ENCODE measurements at places on chromosomes 7 and 10.

DNA sequence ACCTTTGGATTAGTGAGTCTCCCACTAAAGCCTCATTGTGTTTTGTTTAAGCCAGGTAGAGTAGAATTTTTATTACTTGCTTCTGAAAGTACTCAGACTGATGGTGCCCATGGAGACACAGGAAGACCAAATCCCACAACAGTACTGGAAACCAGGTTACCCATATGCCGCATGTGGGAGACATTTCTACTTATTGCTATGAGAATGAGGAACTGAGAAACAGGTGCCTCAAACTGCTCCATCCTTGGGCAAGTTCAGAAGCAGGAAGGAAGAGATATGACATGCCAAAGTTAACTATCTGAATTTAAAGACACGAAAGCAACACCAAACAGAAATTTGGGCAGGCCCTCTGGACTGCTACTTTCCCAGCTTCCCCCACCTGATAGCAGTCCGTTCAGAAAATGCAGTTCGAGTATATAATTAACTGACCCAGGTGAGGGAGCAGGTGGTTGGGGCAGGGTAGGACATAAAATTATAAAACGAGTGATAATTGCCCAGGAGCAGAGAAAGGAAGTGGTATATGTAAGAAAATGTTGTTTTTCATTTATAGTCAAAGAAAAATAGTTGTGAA, 382.3 kb upstream of the MTPN start:
- DNase-seq: no peak

GRCh38 chr10:131046194-131046593, 265.3 kb downstream of the TCERG1L start:
- DNase-seq: no peak

DNA sequence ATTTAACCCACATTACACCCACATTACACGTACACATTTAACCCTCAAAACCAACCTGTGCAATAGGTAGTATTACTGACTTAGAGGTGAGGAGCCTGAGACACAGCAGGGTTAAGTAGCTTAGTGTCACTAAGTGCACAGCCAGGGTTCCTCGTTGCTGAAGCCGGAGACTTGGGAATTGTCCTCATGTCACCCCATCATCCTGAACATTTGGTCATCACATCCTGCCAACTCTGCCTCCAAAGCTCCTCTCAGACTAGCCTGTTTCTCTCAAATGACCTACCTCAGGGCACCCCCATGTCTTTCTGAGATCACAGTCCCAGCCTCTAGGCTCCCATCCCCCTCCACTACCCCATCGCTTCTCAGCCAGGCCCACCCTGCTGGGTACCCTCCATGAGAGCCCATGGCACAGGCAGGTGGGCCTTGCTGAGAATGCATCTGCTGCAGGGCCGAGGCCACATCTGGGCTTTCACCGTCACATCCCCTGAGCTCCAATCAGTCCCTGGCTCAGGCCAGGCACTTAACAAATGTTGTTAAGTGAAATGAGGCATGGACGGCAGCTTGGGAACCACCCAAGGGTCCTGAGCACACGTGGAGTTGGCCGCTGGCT, 21.1 kb upstream of the PCBD1 start:
- no peak for DNase-seq

GRCh38 chr10:14645239-14645960, 129.3 kb downstream of the FAM107B start:
- DNase-seq: no peak

DNA sequence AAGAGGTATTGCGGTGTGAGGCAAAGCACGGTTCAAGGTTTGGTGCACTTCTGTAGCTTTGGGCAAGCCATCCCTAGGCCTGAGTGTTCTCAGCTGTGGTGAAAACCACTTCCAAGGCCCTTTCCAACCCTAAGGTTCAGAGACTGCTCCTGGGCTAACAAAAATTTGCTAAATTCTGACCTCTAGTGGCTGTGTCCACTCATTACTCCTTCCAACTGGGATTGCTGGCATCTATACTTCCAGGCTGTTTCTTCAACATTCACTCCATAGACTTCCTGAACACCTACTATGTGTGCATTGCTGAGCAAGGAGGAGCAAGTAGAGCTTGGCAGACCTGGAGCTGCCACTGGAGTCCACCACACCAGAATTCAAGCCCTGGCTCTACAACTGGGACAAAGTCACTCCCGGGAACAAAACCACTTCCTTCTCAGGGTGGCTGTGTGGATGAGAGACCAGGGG, 29.3 kb upstream of the SH3PXD2A start:
- DNase-seq: peak; percentile 58

DNA sequence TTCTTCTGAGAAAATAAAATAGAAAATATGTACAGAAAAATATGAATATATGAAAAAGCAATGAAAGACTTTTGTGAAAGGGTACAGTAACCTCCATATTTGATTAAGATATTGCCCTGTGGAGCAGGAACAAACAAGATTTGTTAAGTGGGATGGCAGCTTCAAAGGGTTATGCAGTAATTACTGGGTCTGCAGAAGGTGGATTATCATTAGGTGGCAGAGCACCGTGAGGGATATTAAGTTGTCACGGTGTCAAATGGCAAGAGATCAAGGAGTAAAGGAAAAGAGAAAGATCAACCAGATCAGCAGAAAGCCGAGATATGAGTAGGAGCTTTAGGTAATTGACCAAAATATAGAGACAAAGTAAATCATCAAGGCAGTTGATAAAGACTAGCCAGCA, 44.1 kb downstream of the DGKB start:
- DNase-seq: no peak

DNA sequence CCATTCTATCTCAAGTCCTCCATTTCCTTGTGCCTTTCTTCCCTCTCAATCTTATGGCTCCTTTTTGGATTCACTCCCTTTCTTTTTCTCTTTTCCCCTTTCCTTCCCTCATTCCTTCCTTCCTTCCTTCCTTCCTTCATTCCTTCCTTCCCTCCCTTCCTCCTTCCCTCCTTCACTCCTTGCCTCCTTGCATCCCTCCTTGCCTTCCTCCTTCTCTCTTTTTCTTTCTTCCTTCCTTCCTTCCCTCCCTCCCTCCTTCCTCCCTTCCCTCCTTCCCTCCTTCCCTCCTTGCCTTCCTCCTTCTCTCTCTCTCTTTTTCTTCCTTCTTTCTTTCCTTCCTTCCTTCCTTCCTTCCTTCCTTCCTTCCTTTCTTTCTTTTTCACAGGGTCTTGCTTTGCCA, 120.1 kb downstream of the SAMD9 start:
- no peak for DNase-seq

DNA sequence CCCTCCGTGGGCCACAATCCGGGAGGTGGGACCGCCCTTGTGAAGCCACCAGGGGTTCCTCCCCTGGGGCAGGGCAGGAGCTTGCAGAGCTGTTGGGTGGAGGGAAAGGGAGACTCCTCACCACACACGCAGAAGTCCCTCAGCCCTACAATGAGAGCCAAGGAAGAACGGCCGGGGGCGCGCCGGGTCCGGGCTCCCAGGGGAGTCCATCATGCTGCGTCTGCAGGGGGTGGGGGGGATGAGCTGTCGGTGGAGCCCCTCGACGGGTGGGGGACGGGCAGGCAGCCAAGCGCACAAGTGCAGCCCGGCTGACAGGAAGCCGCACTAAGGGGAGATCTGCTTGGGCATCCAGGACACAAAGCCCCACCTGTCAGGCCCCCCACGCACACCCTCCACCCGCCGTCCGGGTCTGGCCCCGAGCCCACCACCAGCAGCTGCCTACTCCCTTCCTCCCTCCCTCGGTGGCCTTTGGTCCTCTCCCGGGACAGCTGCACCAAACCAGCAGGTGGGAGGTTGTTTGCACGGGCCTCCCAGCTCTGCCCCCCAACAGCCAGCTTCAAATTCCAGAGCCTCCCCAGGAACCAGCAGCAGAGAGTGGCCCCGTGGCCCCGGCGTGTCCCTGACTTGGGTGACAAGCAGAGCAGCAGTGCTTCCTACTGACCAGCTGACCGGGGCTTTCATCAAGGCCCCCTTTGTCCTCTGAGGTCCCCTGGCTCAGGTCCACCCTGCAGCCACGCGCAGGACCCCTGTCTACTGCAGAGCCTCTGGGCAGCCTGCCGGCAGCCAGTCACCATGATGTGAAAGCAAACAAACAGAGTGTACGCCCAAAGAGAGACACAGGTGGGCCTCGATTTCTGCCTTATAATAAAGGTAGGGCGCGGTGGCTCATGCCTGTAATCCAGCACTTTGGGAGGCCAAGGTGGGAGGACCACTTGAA, 50.3 kb downstream of the HIP1 start:
- DNase-seq: peak; percentile 24

DNA sequence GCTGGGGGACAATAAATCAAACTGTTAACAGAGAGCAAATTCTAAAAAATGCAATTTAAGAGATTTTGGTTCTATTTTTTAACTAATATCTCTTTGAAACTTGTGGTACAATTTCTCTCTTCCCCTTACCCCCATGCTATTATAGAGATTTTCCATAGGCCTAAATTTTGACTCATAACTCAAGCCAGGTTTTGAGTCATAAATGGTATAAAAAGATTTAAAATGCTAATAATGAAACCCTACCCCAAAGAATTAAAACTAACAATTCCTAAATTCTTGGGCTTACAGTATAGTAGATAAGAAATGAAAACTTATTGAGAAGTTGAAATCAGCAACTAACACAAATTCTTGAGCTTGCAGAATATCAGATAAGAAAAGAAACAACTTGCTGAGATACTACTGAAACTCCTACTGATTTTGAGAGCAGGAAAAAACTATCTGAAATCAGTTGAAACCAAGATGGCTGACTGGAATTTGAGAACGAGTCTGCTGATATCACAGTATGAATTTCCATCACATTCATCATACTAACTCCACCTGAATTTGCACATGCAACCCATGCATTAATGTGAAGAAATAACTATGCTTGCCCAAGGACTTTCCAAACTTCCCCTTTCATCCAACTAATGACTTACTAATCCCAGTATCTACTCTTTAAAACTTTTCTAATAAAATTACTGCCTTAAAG, 36.3 kb downstream of the POT1 start:
- no peak for DNase-seq

GRCh38 chr7:17274551-17275245, 23.8 kb upstream of the AHR start:
- DNase-seq: no peak

DNA sequence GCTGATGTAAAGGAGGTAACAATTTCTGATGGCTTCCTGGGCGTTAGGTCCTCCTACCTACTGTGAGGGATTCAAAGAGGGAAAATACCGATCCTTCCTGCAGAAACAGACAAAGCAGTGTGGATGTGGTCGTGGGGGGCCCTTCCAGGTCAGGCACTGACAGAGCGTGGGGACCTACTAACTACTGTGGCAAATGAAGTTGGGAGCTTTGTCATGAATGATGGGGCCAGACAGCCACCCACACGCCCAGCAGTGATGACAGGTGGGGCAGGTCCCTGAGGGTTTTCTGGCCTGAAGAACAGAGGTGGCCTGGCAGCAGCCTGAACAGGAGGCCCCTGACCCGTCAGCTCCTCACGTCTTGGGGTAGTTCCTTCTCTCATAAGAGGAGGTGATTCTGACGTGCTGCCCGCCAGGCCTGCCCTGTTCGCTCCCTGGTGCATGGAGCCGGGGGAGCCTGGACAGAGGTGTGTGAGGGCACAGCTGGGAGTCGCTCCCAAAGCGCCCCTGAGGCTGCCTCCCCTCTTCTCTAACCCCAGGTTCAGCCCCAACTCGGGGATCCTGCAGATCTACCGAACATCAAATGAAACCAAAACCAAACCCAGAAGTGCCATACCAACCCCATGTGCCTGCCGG, 4.2 kb downstream of the ATP6V0E2 start:
- no peak for DNase-seq

DNA sequence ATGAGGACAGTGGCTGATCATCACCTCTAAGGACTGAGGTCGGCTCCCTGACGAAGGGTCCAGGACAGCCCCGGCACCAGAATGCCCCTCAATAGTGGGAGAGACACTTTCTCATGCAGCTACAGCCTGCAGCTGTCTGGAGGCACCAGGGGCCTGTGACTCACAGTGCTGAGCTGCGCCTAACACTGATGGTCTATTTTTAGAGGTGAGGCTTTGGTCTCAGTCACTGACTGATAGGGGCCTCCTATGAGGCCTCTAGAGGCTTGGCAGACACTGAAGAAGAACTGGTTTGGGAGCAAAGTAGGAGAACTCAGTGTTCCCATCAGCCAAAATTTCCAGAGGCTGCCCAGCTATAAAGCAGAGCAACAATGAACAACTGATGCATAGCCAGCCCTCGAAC, 130.1 kb downstream of the COBL start:
- no peak for DNase-seq

GRCh38 chr7:98251231-98251600, 816 bp downstream of the TECPR1 start:
- DNase-seq: no peak

DNA sequence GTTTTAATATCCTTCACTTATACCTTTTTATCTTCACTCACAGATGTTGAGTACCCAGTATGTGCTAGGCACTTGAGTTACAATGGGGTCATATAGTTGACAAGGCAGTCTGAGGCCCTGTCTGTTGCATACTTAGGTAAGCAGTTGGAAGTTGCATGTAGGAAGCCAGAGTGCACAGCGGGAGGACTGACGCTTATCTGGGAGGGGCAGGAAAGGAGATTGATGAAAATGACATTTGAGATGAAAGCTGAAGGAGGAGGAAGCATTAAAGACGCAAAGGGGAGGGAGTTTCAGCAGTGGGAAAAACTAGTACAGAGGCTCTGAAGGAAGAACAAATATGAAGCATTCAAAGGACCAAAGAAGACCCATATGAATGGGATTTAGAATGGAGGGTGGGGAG, 266.2 kb downstream of the HTR7 start:
- no peak for DNase-seq

DNA sequence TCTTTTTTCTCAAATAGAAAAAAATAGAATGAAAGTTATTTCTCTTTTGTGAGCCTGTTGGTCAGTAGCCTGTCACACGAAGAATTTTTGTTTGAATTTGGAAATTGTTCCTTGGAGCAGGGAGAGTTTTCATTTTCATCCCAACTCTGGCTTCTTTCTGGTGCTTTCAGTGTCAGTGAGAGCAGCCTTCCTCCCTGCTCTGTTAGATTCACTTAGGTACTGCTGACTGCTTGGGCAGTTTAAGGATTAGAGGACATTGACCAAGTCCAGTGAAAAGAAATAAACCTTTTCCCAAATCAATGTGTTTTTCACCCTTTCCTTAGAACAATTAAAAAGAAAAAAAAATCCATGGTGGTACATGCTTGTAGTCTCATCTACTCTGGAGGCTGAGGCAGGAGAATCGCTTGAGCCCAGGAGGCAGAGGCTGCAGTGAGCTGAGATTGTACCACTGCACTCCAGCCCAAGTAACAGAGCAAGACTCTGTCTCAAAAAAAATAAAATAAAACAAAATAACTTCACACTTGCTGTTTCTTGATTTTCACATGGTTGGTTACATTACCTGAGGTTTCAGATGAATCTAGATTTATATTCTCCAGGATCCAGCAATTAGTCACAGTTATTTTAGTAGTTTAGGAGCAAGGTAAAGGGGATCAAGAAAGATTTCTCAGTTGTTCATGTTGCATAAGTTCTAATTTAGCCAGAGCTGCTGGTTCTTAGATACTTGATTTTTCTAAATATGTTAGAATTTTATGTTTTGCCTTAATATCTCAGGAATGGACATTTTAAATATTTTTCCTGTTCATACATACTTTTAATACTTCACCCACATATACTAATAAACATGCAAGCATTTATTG, 63.1 kb downstream of the ZNRF2 start:
- no peak for DNase-seq

- no peak for DNase-seq
Measured at GRCh38 chr10:31299119-31299518, 19.9 kb upstream of the ZEB1 start.

GRCh38 chr10:70902661-70903261, 14.4 kb upstream of the PCBD1 start:
- DNase-seq: no peak

GRCh38 chr10:124179308-124180043, 86.1 kb upstream of the CHST15 start:
- DNase-seq: no peak

GRCh38 chr10:98456043-98456570, 9.4 kb upstream of the HPS1 start:
- no peak for DNase-seq

GRCh38 chr10:46267132-46267985, 19.4 kb upstream of the ANTXRL start:
- no peak for DNase-seq

Measured in HuH-7 (cell line).